Stimulated activated CD4-positive, alpha-beta T cell treated with anti-CD3 and anti-CD28 coated beads, Interleukin-4, amount 100 ng/mL, for 1 hour (primary cell): ENCODE measurements at places on chromosomes 2 and 18.
A peak's percentile ranks its signal among the peaks of the same experiment; 100 is the strongest.

GRCh38 chr2:74474899-74475298 is 2.4 kb upstream of the MRPL53 start:
- DNase-seq: no peak

DNA sequence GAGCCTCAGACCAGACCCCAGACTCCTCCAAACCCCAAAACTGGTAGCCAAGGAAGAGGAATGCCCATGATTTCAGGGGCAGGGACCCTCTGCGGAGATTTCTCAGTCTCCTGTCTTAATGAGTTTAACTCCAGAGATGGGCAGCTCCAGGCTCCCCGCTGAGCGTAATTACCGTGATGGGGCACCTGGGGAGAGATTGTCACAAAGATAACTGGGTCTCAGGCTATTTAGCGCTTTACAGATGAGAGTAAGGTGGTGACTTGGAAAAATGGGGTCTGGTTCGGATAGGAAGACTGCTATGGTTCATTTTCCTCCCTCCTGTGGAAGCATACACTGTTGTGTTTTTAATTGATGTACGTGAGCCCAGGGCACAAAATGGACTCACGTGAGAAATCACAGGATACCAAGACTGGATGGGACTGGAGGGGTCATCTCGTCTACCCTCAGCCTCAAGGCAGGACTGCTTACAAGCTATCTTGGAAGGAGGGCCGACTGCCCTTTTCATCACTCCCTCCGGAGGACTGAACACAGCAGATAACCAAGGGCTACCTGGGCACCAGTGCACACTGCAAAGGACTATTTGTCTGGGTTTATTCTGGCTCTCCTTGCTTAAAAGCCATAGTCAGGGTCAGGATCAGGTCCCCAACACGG is 427.8 kb downstream of the ZNF521 start:
- no peak for DNase-seq

DNA sequence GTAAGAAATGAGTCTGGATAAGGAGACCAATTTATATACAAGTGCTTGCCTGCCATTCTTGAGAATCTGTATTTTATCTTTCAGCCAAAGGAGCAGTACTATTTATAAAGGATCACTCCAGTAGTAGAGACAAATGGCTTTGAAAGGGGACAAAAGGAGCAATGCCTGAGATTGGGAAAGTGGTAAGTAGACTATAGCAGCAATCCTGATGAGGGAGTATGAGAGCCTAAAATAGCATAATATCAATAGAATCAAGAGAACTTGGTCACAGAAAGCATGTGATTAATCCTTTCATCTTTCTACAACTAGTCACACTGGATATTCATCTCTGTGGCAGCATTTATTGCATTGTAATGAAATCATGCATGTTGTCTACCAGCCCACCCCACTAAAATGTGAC is 20.2 kb downstream of the NRXN1 start:
- DNase-seq: no peak

DNA sequence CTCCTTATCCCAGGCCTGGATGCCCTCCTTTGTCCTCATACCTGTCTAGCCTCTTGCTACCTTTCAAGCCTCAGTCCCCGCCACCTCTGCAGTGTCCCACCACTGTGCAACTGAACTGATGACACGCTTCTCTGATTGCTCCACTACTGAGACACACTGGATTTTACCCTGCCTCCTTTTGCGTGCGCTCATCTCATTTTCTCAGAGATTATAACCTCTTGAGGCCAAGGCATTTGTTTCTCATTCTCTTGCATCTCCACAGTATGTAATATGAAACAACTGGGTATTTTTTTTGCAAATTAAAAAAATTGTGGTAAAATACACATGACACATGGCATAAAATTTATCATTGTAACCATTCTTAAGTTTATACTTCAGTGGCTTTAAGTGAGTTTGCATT is 95.4 kb downstream of the PRKCE start:
- no peak for DNase-seq

GRCh38 chr2:28755421-28755820 is 3.8 kb downstream of the PPP1CB start:
- no peak for DNase-seq

DNA sequence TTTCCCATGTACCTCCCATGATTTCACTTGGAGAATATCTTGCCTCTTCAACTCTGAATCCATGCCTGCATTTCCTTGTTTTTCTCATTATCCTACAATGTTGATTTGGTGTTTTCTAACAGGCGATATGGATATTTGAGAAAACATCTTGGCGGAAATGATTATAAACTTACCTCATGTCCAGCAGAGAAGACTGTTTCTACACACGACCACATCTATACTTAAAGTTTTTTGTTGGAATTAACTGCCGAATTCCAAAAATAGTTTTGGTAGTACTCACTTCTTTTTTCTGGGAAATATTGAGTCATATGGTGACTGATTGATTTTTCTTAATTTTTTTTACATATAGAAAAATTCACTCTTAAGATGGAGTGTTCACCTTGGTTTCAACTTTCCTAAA is 41.4 kb upstream of the TMEFF2 start:
- DNase-seq: no peak

- DNase-seq: no peak
These were observed 92.0 kb downstream of the SS18 start for GRCh38 chr18:25998461-25998860.

DNA sequence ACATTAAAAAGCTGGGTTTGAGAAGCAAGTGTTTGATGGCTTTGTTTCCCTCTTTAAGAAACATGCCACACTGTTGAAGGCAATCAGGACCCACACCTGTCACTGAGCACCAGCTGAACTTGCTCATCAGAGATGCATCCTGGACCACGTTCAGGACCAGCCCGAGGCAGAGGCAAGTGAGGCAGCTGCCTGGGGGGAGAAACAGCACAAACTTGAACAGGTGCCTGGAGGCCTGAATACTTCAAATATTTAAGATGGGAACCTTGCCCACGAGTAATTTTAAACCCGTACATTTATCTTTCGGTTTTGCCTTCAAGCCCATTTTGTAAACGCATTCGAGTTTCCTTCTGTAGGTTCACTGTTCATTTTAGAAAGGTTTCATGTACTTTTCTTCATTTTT is 421.3 kb downstream of the NYAP2 start:
- no peak for DNase-seq

GRCh38 chr2:43018179-43019024 is 208.0 kb downstream of the ZFP36L2 start:
- no peak for DNase-seq

GRCh38 chr2:168948621-168949212 is 47.6 kb downstream of the G6PC2 start:
- DNase-seq: no peak

DNA sequence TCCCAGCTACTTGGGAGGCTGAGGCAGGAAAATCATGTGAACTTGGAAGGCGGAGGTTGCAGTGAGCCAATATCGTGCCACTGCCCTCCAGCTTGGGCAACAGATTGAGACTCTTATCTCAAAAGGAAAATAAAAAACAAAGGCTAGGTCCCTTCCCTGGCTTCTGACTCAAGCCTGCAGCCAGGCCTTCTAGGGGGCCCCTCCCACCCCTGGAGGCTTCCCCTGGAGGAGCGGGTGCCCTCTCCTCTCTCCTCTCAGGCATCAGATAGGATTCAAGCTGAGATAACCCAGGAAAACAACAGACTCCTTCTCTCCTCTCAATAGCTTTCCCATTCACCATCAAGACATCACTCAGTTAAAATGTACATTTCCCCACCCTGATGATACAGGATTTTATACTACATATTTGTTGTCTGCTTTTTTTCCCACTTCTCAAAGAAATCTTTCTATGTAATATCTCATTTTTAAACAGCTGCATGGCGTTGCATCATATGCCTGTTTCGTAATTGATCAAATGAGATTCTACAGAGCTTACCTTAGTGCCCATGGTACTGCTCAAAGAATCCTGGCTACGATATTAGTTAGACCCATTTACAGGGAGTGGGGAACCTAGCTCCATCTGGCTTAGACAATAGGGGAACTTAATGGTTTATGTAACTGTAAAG is 20.6 kb upstream of the C2orf72 start:
- DNase-seq: no peak

DNA sequence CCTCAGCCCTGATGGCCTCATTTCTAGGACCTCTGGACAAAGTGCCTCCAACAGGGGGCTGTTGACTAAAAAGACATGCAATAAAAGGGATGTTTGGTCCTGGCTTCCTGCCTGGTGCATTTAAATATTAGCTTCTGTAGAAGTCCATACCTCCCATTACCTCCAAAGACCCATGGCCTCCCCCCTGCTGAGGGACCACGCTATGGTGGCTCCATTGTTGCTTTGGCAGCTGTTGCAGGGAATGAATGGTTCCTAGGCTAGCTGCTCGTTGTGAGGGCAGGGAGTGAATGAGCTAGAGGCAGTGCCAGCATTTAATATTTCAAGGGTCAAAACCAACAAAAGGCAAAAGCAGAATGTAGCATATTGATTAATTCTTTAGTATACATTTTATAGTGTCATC is 285.9 kb downstream of the SLC8A1 start:
- DNase-seq: no peak

DNA sequence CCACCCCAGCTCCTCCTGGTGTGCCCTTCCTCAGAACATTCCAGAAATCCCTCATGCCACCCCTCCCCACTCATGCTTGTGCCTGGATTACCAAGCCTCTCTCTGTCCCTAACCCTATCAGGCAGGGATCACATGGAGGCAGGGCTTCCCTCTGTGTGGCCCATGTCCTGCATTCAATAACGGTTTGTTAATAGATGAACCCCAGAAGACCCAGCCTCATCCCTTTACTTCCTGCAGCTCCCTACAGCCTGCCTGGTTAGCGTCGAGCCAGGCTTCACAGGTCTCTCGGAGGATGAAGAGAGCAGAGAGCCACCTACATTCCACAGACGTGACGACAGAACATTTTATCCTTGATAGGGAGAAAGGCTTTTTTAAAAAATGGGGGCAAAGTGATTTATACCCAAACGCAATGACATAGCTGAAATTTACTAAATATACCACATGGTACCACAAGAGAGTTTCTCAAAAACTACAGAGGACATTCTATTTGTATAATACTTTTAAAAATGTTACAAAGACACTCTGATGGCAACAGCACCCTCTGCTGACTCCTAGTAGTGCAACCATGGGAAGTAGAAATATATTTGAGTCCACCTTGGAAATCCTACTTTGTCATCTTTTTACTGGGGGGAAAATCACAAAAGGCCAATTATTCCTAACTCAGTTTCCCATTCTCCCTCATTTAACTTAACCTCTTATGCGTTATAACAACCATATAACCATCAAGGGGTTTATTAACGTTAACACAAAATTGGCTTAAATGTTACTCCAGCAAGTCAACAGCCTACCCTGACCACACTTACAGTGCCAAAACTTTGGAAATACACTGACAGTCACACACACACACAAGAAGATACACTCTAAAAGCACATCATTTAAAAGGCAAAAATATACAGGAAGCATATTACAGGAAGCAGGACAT is 30.7 kb downstream of the FBXO15 start:
- peak; percentile 15 for DNase-seq

DNA sequence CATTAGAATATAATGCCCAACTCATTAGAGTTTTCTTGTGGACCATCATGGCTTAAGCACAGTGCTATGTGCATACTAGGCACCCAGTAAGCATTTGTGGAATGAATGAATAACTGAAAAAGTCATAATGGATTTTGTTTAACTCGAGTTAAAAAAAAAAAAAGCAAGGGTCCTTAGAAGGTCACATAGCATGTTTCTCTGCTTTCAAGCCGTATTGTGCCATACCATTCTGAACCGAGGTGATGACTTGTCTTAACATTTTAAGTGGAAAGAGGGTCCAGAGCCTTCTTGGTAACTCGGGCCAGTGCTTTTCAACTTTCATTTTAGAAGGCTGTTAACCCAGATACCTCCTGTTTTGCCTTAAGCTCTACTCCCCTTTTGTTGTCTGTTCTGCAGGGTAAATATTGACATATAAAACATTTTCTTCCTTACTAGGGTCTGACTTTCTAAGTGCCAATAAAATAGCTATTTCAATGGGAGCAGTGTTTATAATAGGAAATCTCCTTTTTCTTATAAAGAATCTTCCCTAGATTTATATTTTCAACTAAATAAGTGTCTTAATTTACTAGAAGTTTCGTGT is 787 bp upstream of the ADGRF3 start:
- no peak for DNase-seq

- peak; percentile 52 for DNase-seq
These were observed 153.7 kb upstream of the SERTAD2 start for GRCh38 chr2:64807417-64807816.

GRCh38 chr2:135047300-135047699 is at the start of gene MAP3K19:
Gene MAP3K19 (minus strand): TSS chr2:135047447. CDS start chr2:135024647, 22,800 bp downstream.
- DNase-seq: no peak

DNA sequence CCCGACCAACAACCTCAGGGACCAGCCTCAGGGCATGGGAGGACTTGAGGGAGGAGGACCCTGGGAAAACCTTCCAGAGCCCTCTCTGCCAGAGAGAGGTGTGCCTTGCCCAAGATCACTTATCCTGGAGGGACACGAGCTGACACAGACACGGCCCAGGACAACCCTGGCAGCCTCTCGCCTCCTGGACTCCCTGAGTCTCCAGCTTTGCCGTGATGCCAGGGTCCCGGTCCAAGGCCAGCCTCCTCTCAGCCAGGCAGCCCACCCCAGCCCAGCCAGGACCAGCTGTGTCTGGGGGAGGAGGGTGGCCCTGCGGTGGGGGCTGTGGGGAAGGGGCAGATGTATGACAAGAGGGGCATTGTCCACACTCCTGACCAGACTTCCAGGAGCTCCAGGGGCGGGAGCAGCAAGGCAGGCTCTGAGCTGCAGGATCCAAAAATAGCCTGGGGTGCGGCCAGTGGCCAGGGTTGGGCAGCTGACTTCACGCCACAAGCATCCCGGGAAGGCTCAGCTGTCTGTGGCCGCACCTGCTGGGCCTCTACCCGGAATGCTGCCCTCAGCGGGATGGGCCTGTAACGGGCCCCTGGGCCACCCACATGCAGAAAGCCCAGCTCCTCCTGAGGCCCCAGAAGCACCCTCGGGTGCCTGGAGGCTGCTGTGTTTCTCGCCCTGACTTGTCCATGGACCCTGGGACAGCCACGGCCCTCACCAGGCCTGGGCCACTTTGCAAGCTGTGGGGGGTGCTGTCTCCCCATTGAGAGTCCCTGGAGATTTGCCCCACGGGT is 65.5 kb upstream of the GPC1 start:
- DNase-seq: no peak

- no peak for DNase-seq
These were observed 21.4 kb upstream of the CCBE1 start for GRCh38 chr18:59718464-59719157.
